ENCODE measurements at places on chromosomes 5 and 9. TPM values are rescaled to one million over a fixed set of nuclear protein-coding genes. Genes with fewer than 3 reads are reported as not detected.

Gene OBP2B
- not detected for total RNA-seq

Gene TPPP
- 1.6 TPM for total RNA-seq

Gene OLFM1
- 13.8 TPM for total RNA-seq

Gene ZBED3
- total RNA-seq: 15.3 TPM

Gene CD14
- total RNA-seq: 34.5 TPM

Gene ECSCR
- 11.2 TPM for total RNA-seq

Gene IFNA21
- total RNA-seq: not detected

Gene DOCK8
- 12.2 TPM for total RNA-seq

Gene GRHPR
- 87.5 TPM for total RNA-seq

Gene DPP7
- 117 TPM for total RNA-seq

Gene PCDHA3
- total RNA-seq: 1.4 TPM

Gene C5orf58
- total RNA-seq: not detected

Gene WNT8A
- not detected for total RNA-seq

Gene DMGDH
- total RNA-seq: 4.1 TPM

Gene IFNA17
- total RNA-seq: not detected

Gene CHSY3
- total RNA-seq: 0.60 TPM

Gene IL31RA
- 0.20 TPM for total RNA-seq

Gene ARL14EPL
- total RNA-seq: not detected

Gene FBP2
- total RNA-seq: not detected

Gene EQTN
- 0.23 TPM for total RNA-seq

Gene ZNF367
- 1.6 TPM for total RNA-seq

Gene CDH9
- not detected for total RNA-seq

Gene PCDHA7
- total RNA-seq: 0.41 TPM
